ENCODE measurements at places on chromosomes 13 and 19.

- no peak for DNase-seq
Measured at GRCh38 chr13:36965767-36966166, 33.4 kb downstream of the ALG5 start.

DNA sequence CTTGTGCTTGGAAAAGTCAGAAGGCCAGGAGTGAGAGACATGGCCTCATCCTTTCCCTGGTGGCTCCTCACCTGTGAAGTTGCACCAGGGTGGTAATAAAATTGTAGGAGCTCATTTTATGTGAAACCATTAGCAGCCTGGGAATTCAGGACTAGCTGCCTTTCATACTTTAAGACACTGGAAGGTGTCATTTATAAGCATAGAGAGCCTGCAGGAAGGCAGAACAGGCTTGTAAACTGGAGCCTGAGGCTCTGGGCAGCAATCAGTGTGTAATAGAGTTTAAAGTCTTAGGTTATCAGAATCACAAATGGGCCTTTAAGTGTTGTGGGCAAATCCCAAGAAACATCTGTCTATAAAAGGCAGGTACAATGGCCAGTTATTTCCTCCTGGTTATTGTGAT, 127.2 kb downstream of the TM9SF2 start:
- no peak for DNase-seq

GRCh38 chr19:29527500-29528328, 1.9 kb downstream of the VSTM2B start:
- no peak for DNase-seq

DNA sequence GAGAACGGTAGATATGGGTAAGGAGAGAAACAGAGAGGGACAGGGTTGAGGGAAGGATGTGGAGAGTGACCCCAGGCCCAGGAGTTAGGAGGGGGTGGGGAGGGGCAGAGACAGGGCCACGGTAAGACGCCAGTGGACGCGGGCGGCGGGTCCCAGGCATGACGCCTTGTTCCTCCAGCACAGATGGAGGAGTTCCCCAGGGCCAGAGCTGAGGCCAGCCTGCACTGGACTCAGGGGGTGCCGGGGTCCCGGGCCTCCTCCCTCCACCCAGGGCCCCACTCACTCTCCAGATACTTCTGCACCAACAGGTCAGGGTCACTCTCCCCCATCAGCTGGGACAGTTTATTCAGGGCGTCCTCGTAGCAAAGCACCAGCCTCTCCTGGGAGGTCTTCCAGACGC, 22.0 kb upstream of the EMP3 start:
- DNase-seq: no peak

- DNase-seq: no peak
Measured at GRCh38 chr13:43663474-43664090, 123.2 kb downstream of the ENOX1 start.

DNA sequence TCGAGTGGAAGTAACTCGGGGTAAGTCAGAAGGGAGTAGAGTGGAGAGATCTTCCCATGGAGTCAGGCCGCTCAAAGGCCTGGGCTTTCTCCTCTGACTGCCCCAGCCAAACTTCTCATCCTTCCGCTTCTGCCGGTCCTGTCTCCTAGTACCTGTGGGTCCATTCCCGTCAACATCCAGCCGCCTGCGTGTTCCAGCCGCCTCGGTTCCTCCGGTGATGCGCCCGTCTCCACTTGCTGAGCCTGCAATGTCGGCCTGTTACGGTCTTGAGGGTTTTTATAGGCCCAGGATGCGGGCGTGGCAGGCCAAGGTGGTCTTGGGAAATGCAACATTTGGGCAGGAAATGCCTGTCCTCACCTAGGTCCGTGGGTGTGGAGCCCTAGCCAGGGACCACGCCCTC, 38.3 kb downstream of the RASL11A start:
- no peak for DNase-seq

GRCh38 chr13:41960211-41960636, 685 bp downstream of the VWA8 start:
- no peak for DNase-seq
